HS-5 (cell line): ENCODE measurements at places on chromosomes 6 and 20.
A peak's percentile ranks its signal among the peaks of the same experiment; 100 is the strongest.

DNA sequence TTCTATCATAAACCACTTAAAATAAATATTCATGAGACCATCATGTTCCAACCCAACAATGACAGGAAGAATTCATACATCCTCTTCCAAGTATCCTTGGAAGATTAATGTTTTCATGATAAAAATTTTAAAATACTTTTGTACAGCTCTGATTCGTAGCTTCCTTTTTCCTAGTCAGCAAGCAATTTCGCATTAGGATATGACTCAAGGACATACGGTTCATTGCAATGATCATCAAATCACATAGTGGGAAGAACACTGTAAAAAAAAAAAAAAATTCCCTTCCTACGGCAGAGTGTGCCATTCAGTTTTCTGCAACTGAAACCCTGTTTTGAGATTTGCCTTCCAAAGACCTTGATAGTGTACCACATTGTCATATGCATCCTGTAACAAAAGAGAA is 35.3 kb upstream of the GFOD1 start:
- peak; percentile 58 for DNase-seq

- no peak for DNase-seq
Measured at GRCh38 chr20:17642404-17643269, 39.4 kb downstream of the RRBP1 start.

GRCh38 chr6:133761706-133762105 is 127.2 kb upstream of the TCF21 start:
- DNase-seq, result no peak

DNA sequence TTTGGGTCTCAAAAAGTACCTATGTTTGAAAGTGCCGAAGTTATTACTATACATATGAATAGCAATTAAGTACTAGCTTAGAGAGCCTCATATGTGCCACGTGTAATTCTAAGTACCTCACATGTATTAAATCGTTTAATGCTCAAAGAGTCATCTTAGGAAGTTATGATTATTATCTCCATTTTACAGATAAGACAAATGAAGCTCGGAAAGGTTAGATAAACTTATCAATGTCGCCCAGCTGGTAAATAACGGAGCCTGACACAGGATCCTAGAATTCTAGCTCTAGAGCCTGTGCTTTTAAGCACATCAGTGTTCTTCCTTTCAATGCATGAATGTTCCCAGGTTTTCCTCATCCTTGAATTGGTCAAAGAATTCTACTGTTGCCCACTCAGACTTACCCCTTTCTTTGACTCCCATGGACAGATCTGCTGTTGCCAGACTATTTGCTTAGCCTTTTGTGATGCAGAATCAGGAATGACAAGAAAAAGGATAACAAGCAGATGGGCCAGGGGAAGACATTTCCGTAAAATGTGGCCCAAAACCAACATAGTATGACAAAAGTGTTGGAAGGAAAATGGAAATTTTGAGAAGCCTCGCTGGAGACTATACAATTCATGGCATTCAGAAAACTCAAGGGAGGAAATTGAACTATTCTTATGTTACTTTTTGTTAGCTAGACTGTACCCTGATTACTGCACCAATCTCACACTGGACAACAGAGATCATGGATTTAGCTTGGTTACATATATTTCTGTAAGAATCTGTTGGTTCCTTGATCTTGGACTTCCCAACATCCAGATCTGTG is 237.1 kb upstream of the CITED2 start:
- no peak for DNase-seq
